ENCODE measurements at places on chromosomes 7 and 10.

DNA sequence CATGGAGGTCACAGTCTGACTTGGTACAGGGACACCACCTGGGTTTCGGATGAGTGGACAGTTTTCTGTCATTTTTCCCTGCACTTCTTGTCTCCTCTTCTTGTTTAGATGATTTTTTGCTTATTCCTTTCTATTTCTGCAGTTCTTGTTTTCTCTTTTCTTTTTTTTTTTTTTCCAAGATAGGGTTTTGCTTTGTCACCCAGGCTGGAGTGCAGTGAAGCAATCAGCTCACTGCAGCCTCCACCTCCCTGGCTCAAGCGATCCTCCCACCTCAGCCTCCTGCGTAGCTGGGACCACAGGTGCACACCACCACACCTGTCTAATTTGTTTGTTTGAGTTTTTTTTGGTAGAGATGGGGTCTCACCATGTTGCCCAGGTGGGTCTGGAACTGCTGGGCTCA is 49.7 kb upstream of the RASGEF1A start:
- DNase-seq = no peak

DNA sequence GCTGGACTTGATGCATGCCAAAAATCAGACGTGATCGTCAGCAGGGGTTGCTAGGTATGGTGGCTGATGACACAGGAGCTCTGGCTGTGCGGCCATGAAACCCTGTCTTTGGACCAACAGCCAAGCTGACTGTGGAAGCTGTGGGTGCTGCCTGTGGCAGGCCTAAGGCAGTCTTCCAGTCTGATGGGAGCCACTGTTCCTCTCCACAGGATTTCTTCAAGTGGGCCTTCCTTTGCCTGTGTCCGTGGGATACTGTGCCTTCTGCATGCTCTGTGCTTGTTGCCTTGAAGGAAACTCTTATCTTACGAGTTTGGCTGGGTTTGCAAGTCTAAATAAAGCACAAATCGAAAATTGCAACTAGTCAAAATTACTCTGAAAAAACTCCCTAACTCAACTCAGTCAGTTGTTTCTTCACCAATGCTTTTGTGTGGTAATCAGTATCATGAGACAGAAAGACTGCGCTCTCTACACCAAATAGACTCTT is 101.9 kb upstream of the PDLIM1 start:
- no peak for DNase-seq

DNA sequence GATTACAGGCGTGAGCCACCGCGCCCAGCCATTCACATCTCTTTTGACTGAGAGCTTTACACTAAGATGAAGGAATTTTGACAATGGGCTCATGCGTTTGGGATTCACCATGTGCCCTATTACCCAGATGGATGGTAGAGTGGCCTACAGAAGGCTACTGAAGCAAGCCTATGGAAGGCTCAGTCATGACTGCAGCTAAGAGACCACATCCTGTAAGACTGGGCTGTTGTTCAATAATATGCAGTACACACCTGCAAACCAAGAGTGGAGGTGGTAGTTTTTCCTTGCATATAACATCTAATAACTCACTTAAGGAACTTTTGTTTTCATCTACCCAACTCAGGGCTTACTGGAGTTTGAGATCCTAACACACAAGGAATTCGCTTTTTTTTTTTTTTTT is 6.1 kb upstream of the WIPI2 start:
- DNase-seq = no peak

DNA sequence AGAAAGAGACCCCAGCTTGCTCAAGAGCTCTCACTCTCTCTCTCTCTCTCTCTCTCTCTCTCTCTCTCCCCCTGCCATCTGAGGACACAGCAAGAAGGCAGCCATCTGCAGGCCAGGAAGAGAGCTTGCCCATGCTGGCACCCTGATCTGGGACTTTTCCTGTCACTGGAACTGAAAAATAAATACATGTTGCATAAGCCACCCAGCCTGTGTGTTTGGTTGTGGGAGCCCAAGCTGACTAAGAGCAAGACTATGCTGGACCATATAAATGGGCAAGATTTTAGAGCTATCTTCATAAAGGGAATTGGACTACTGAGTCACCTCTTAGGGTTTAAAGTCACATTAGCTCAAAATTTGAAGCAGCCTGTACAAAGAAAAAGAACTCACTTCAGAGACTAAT is 98.6 kb downstream of the SLC16A9 start:
- no peak for DNase-seq

DNA sequence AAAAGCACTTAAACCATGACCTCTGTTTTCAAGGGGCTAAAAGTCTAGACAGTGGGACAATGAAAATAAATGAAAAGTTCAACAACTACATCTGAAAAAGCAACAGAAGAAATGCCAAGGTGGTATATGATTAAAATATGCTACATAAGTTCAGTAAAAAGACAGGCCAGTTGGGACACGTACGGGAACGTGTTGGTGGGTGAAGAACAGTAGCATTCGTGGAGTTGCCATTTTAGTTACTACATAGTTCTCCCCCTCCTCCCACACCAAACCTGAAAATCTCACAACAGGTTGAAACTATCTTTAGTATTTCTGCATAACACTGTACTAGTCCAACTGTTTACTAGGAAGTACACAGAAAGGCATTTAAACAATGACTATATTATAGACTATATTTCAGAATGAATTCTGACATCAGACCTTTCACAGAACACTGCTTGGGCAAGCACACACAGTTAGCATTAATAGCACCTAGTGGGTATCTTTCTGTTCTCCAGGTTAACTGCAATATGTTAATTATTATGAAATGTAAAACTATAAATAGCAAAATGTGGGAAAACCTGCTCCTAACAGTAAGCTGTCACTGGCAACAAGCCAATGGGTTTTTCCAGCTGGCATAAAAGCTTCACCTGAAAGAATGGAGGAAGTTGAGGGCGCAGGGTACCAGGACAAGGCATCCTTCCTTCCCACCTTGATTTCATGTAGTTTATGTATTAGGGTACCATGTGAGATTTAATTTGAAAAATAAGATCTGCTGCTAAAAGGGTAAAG is 135.0 kb downstream of the STRA8 start:
- DNase-seq = no peak

- no peak for DNase-seq
These were observed 19.7 kb upstream of the NKX2-3 start for GRCh38 chr10:99513061-99513460.

GRCh38 chr7:56026538-56026937 is 24.7 kb downstream of the PSPH start:
- DNase-seq = no peak

- DNase-seq = no peak
These were observed 107.3 kb downstream of the LRRN3 start for GRCh38 chr7:111198255-111198654.

GRCh38 chr7:87517136-87517815 is 41.8 kb upstream of the ABCB4 start:
- DNase-seq = no peak

DNA sequence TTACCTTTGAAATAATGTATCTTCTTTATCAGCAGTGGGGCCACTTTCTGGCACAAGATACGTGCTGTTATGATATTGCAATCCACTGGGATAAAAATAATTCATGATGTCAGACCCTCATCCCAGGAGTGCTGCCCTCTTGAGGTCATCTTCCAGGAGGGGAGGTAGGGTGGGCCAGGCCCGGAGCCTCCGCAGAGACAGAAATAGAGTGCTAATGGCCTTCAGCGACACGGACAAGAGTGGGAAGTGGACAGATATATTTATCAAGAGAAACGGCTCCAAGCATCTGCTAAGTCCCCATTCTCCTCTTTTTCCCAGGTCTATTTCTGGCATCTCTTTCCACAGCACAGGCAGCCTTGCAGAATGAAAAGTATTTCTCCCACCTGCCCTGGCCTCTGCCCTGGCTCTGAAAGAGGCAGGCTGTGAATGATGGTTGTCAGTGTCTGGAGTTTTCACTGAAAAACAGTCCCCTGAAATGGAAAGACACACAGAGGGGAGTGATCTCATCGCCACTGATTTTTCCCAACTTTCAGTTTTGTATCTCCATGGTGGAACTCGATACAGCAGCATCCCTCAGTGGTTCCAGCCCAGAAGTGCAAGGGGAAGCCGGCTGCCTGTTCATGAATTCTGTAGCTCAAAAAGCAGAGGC is 251.7 kb upstream of the MYO3A start:
- DNase-seq = no peak

- no peak for DNase-seq
These were observed 24.6 kb upstream of the WNT2 start for GRCh38 chr7:117347480-117347879.

GRCh38 chr7:122896509-122896908 is 10.2 kb upstream of the CADPS2 start:
- no peak for DNase-seq

GRCh38 chr7:115637128-115637527 is 393.4 kb downstream of the TFEC start:
- no peak for DNase-seq

DNA sequence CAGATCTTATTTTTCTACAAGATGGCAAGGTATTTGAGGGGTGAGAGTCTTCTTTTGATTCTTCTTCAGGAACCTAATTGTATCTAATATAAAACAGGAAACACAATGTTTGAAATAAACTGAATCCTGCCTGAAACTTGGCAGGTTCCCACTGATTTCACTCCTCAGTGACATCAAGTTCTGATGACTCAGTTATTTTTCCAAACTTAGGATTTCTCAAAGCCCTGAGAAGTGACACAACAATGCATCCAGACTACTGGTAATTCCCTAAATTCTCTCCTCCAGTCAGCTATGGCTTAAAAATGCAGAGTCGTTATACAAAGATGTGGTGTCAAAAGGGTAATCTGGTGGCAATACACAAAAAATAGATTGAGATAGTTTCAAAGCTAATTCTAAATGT is 80.9 kb downstream of the ABLIM1 start:
- no peak for DNase-seq

- DNase-seq = no peak
These were observed 134.2 kb upstream of the AKR1E2 start for GRCh38 chr10:4691776-4692175.

- DNase-seq = no peak
These were observed 691 bp upstream of the PPA1 start for GRCh38 chr10:70233939-70234300.

GRCh38 chr10:1933215-1933614 is 195.9 kb upstream of the ADARB2 start:
- DNase-seq = no peak

DNA sequence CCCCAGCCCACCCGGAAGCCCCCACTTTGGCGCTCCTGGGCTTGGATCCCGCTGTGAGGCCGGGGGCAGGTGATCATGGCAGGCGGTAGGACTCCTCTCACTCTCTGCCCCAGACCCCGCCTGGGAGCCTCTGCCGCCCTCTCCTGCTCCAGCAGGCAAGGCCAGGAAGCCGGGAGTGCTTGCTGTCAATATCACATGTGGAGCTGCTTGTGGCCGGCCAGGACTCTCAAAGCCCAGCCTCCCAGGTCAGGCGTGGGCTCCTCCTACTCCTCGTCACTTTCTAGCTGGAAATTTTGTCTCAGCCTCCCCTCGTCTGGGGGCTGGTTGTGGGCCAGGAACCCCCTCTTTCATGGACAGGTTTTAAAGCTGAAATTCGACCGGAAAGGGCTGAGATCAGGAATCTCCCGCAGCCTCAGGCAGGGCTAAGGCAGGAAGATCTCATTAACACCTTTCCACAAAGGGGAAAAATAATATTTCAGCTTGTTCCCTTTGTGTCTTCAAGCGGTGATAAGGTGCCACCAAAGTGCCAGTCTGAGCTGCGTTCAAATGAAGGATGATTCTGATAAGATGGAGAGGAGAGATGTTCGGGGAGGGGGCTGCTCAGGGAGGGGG is 273.6 kb upstream of the PODXL start:
- no peak for DNase-seq

DNA sequence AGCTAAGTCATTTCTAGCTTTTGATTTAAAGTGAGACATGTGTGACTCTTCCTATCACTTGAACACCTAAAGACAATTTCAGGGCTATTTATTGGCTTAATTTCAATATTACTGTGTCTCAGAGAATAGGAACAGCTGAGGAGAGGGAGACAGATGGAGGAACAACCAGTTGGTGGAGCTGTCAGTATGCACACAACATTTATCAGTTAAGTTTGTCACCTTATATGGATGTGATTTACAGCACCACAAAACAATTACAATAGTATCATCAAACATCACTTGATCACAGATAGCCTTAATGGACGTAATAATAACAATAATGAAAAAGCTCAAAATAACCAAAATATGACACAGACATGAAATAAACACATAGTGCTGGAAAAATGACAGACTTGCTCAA is 129.6 kb downstream of the NPSR1 start:
- no peak for DNase-seq

DNA sequence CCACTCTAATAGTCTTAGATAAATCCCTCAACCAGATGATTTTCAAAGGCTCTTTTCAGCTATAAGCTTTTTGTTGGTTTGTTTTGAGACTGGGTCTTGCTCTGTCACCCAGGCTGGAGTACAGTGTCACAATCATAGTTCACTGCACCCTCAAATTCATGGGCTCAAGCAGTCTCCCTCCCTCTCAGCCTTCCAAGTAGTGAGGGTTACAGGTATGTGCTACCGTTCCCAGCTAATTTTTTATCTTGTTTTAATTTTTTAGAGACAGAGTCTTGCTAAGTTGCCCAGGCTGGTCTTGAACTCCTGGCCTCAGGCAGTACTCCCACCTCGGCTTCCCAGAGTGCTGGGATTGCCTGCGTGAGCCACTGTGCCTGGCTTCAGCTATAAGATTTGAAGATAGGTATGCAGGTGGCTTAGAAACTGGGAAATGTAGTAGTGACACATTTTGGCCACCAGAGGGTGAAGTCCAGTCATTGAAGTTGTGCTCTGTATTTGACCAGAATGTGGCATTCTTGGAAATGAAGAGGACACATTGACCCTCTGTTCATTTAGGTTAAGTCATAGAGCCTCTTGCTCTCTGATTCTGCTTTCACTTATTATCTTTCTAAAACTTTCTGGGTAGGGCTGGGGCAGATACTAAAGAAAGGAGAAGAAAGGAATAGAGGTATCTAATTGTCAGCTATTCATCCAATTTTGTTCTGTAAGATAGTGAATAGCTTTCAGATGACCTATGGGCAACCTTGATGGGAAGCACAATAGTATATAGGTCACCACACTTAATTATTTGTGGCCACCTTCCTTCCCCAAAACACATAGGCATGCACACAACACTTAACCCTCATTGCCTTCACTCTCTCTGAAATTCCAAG is 36.0 kb downstream of the R3HCC1L start:
- DNase-seq = no peak

GRCh38 chr7:142298009-142298408 is 40.2 kb upstream of the PRSS58 start:
- DNase-seq = no peak

GRCh38 chr10:18822156-18822555 is 162.9 kb downstream of the ARL5B start:
- no peak for DNase-seq

- no peak for DNase-seq
These were observed 100.2 kb downstream of the TPK1 start for GRCh38 chr7:144735505-144736276.

- no peak for DNase-seq
These were observed 55.2 kb downstream of the TSPAN15 start for GRCh38 chr10:69506487-69506833.

- DNase-seq = no peak
These were observed 477.2 kb downstream of the PARD3 start for GRCh38 chr10:34337917-34338316.

DNA sequence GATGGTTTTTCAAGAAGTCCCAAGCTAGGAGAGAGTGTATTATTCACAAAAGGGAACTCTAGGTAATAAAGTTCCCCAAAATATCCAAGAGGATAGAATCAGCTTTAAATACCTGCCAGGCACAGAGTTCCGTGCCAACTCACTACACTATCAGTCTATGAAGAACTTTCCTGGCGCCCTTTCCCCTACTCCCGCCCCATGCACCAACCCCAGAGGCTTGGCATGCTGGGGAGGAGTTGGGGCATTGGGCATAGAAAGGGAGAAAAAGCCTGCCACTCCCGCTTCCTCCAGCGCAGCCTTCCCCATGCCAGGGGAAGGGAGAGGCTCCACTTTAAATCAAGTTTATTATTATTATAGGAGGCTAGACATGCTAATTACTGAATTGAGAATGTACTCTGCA is 54.9 kb downstream of the ZNF800 start:
- DNase-seq = no peak
